ENCODE measurements at places on chromosomes 7 and 10. TPM values are rescaled to one million over a fixed set of nuclear protein-coding genes. Genes with fewer than 3 reads are reported as not detected.

- no peak for DNase-seq
- no peak overlapping the region for H3K4me3 ChIP-seq
- H3K4me1 ChIP-seq = peaks cover 5% of the 10 kb centered on the region
- no peak overlapping the region for H3K27ac ChIP-seq
- H3K36me3 ChIP-seq = no peaks in the 10 kb centered on the region
- H3K27me3 ChIP-seq = no peaks in the 10 kb centered on the region
Observed at GRCh38 chr7:21108182-21108581, 319.7 kb upstream of the SP4 start.

DNA sequence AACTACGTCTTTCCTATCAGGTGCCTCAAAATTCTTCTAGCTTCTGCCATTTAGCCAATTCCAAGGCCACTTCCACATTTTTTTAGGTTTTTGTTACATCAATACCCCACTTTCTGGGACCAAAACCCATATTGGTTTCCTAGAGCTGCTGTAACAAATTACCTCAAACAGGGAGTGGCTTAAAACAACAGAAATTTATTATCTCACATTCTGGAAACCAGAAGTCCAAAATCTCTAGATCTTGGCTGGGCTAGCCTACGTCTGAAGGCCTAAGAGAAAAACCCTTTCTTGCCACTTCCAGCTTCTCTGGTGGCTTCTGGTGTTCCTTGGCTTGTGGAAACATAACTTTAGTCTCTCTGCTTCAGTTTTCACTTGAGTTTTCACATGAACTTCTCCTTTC is 85.1 kb upstream of the BMPER start:
- peaks cover 5% of the 10 kb centered on the region for H3K36me3 ChIP-seq
- H3K4me3 ChIP-seq = no peak overlapping the region
- DNase-seq = no peak
- H3K4me1 ChIP-seq = no peaks in the 10 kb centered on the region

DNA sequence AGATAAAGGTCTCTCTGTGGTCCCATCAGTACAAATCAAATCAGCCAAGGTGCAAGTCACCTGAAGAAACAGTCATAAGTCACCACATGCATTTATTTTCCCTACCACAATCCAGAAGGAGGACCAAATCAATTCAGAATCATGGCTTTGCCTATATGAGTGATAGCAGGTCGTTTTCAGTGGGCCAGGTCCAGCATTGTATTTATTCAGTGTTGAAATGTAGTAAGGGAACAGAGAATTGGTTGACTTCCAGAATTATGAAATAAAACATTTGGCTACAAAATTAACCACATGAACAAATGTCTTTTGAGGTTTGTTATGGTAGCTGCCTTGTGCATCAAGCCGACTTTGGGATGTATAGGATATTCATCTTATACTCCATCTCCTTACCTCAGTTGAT is 88.4 kb downstream of the POLR1F start:
- DNase-seq = no peak
- H3K27ac ChIP-seq = no peak overlapping the region
- H3K36me3 ChIP-seq = no peaks in the 10 kb centered on the region
- H3K4me3 ChIP-seq = no peak overlapping the region

- peak overlapping the region; percentile 90 for H3K4me3 ChIP-seq
- H3K36me3 ChIP-seq = peaks cover 16% of the 10 kb centered on the region
- H3K27me3 ChIP-seq = peaks cover 29% of the 10 kb centered on the region
- peak overlapping the region; percentile 85 for H3K27ac ChIP-seq
- H3K4me1 ChIP-seq = peaks cover 51% of the 10 kb centered on the region
- peak; percentile 47 for DNase-seq
Observed at GRCh38 chr10:30436191-30436611, 2.2 kb downstream of the MAP3K8 start.

DNA sequence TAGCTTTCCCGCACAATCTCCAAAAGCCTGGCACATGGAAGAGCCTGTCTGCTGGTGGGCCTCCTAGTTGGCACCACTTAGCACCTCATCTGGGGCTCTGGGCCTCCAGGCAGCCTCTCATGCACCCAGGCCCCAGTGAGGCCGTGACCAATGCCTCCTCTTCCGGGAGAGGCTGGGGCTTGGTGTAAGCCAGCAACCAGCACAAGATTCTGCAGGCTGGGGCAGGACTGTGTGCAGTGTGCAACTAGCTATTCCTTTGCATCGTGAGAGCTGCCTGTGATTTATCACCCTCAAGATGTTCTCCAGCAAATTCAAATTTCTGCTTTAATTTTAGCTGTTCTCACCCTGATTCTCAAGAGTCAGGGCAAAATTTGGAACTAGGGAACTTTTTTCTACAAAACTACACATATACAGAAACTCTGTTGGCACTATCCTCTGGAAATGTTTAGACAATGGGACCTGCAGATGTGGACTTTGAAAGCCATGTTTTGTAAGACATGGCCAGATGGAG is 603.7 kb upstream of the MKI67 start:
- DNase-seq = no peak
- no peaks in the 10 kb centered on the region for H3K27me3 ChIP-seq
- H3K36me3 ChIP-seq = no peaks in the 10 kb centered on the region
- H3K4me3 ChIP-seq = no peak overlapping the region
- no peak overlapping the region for H3K27ac ChIP-seq

DNA sequence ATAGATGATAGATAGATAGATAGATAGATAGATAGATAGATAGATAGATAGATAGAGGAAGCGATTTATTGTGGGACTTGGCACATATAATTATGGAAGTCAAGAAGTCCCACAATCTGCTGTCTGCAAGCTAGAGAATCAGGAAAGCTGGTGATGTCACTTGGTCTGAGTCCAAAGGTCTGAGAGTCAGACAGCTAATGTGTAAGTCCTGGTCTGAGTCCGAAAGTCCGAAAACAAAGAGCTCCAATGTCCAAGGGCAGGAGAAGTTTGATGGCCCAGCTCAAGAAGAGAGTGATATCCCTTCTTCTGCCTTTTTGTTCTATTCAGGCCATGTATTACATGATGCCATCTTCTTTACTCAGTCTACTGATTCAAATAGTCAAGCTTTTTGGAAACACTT is 53.8 kb upstream of the TCF7L2 start:
- H3K27ac ChIP-seq = no peak overlapping the region
- H3K36me3 ChIP-seq = peaks cover 11% of the 10 kb centered on the region
- no peak overlapping the region for H3K4me3 ChIP-seq

- no peak overlapping the region for H3K4me3 ChIP-seq
- H3K36me3 ChIP-seq = peaks cover 53% of the 10 kb centered on the region
- peak; percentile 59 for DNase-seq
- H3K27ac ChIP-seq = peak overlapping the region; percentile 83
Observed at GRCh38 chr7:100803398-100804161, 23.7 kb downstream of the EPHB4 start.

GRCh38 chr7:40916813-40917212 is 782.0 kb downstream of the SUGCT start:
- H3K4me1 ChIP-seq = no peaks in the 10 kb centered on the region
- no peak overlapping the region for H3K27ac ChIP-seq
- DNase-seq = no peak
- no peaks in the 10 kb centered on the region for H3K36me3 ChIP-seq

DNA sequence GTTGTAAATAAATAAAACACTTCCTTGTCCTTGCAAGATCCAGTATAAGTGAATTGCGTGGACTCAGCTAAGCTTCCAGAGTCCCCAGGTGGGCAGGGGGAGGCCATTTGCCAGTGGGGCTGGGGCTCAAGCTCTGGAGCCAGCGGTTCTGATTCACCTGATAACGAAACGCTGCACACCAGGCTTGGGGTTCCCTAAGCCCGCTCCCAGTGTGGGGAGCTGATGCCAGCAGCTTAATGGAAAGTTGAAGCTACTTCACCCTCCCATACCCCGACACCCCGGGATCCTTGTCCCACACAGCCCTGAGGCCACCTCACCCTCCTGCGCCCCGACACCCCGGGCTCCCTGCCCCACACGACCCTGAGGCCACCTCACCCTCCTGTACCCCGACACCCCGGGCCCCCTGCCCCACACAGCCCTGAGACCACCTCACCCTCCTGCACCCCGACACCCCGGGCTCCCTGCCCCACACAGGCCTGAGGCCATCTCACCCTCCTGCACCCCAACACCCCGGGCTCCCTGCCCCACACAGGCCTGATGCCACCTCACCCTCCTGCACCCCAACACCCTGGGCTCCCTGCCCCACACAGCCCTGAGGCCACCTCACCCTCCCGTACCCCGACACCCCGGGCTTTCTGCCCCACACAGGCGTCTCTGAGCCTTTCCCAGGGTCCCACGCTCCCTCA is 30.8 kb downstream of the FKBP6 start:
- peaks cover 5% of the 10 kb centered on the region for H3K4me1 ChIP-seq
- no peaks in the 10 kb centered on the region for H3K36me3 ChIP-seq
- no peak for DNase-seq
- H3K27me3 ChIP-seq = no peaks in the 10 kb centered on the region
- no peak overlapping the region for H3K27ac ChIP-seq

SHH gene
- total RNA-seq = 0.37 TPM

WDR86 gene
- 24.4 TPM for total RNA-seq

CABCOCO1 gene
- not detected for total RNA-seq

LRGUK gene
- 3.0 TPM for total RNA-seq

MSRB2 gene
- 9.6 TPM for total RNA-seq

ASB10 gene
- not detected for total RNA-seq
